ENCODE measurements at places on chromosomes 5 and 9. TPM values are rescaled to one million over a fixed set of nuclear protein-coding genes. Genes with fewer than 3 reads are reported as not detected.

Gene PCDHGA10
- 3.9 TPM for polyA plus RNA-seq

Gene ADGRV1
- polyA plus RNA-seq: 0.15 TPM

Gene RANBP17
- 10.5 TPM for polyA plus RNA-seq

Gene LCN1
- polyA plus RNA-seq: not detected

Gene BTNL3
- not detected for polyA plus RNA-seq

Gene AJM1
- 1.0 TPM for polyA plus RNA-seq

Gene HIGD2A
- 118 TPM for polyA plus RNA-seq

Gene TEX48
- polyA plus RNA-seq: not detected

Gene PGGT1B
- polyA plus RNA-seq: 2.1 TPM

Gene SPATA31D4
- polyA plus RNA-seq: not detected

Gene C5orf63
- 3.9 TPM for polyA plus RNA-seq

Gene HAPLN1
- polyA plus RNA-seq: 4.1 TPM

Gene GTF3C5
- polyA plus RNA-seq: 36.0 TPM

DNA sequence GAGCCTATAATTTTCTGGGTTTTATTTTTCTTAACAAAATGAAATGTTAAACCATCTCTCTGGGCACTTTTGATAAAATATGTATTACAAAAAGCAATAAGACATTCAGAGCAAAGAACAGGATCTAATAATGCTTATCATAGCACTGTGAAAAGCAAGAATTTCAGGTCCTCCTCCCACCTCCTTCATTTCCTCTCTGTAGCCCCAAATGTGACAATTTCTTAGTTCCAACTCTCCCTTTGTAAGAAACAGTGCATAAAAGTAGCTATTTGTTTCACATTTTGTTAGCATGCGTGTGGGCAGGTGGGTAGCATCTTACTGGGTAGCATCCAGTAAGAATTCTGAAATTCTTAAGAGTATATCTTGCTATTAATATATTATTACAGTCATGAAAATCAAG lies 130.9 kb upstream of the RASA1 start:
- no peak for DNase-seq

- no peak for DNase-seq
Observed at GRCh38 chr5:170986598-170986997, 124.8 kb downstream of the RANBP17 start.

DNA sequence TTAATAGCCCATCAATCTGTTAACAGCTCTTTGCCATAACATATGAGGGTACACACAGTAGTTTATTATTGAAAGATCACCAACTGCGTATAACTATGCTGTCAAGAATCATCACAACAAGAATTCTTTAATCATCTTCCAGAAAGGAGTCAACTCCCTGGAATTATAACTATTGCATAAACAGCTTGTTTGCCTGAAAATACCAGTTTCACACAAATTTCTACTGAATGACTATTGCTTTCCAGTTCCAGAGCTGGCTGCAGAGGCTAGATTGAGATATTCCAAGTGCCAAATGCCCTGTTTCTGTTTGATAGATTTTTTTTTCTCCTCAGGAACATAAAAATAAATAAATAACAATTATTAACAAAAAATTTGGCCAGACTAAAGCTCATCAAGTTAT lies 444.7 kb downstream of the TLE1 start:
- DNase-seq: no peak

GRCh38 chr5:150780187-150780692 lies 1.7 kb downstream of the SMIM3 start:
- peak; percentile 40 for DNase-seq

DNA sequence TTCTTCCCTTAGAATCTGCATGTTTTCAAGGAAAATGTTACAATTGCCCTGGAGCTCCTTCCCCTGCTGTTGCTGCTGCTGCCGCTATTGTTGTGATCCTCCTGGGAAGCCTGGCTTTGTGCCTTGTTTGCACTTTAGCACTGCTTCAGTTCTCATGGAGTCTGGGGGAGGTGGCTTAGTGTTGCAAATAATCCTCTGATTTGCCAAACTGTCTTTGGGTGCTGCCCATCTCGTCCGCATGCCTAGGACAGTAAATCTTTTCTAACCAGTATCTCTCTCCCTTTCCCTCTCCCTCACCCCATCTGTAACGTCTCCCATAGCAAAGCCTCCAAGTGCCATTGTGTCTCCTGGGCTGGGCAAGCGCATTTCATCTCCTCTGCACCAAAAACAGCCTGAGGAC lies 30.3 kb downstream of the FAM240B start:
- DNase-seq: no peak

- no peak for DNase-seq
Observed at GRCh38 chr9:90726215-90726614, 75.4 kb upstream of the SYK start.

- no peak for DNase-seq
Observed at GRCh38 chr9:108911820-108912219, 22.1 kb downstream of the ELP1 start.

DNA sequence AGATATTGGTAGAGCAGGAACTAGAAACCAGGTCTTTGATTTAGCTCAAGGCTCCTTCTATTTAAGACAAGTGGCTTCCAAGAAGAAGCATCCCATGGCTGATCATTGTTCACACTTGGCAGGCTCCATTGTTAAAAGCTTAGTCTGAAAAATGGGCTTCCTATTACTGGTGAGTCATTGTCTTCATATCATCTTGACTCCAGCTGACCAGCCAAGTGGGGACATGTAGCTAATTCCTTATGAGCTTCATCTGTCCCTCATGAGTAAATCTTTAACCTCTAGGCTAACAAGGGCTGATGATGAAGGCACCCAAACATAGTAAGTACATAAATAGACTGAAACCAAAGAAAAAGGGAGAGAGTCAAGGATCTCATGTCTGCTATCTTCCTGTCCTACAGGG lies 530.3 kb upstream of the KLF4 start:
- no peak for DNase-seq

GRCh38 chr9:137295238-137295811 lies 6.7 kb downstream of the NRARP start:
- DNase-seq: no peak

- DNase-seq: no peak
Observed at GRCh38 chr5:147939431-147940114, 33.2 kb upstream of the C5orf46 start.

DNA sequence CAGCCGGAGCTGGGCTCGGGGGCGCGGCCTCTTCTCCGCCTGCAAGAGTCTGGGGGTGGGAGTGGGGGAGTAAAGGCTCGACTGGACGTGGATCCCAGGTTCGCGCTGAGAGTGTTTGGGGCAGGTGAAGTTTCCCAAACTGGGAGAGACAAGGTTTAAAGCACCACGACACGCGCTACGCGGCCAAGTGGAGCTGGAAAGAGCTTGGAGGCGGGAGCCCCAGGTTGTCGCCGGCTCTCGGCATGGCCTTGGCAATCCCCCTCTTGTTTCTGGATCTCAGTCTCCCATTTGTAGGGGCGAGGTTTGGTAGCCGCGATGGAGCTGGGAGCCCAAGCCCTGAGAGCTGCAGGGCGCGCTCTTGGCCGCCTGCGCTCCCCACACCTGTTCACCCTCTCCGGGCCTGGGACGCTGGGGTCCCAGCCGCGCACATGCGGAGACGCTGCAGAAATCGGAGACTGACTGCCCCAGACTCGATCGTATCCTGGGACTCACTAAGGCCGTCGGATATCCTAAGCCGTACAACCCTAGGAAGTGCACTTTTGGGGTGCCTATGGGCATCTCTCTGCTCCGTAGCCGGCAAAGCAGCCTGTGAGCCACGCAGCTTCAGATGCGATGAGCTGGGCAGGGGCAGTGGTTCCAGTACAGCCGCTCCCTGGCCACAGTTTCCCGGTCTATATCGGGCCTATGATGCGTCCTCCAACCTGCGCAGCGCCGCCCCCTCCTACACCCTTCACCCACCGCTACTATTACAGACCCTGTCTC lies 937 bp downstream of the TMOD1 start:
- no peak for DNase-seq

GRCh38 chr9:101463397-101463796 lies 27.8 kb upstream of the ALDOB start:
- DNase-seq: no peak

DNA sequence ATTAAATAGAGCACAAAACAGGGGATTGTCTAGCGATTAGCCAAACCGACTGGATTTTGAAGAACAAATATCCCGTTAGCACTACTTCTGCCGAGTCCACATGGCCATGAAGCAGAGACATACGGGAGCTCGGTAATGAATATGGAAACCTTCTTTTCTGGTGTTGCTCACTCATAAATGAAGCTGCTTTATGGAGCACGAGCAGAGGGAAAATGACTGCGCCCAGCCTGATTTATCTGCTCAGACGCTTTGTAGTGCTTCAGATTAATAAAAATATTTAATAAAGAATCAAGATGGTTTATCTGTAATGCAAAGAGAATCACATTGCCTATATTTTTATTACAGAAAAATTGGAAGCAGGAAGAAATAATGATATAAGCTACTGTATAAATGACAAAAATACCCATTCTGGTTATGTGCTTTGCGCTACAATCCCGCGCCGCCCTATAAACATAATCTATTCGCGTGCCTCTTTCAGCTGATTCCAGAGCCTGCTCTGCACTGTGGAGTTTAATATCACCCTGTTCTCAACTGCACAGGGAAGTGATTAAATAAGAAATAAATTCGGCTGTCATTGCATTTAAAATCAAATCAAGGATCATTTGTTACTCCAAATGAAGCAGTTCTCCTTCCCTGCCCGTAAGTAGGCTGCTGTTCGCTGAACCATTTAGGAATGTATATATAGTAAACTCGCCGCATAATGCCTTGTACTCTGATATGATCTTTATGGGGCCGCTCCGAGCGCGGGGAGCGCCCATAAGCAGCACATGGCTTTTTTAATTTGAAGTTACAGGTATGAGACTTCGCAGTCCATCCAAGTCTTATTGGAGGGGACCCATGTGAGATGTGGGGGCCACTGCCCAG lies 22.3 kb upstream of the UBAC1 start:
- DNase-seq: no peak

DNA sequence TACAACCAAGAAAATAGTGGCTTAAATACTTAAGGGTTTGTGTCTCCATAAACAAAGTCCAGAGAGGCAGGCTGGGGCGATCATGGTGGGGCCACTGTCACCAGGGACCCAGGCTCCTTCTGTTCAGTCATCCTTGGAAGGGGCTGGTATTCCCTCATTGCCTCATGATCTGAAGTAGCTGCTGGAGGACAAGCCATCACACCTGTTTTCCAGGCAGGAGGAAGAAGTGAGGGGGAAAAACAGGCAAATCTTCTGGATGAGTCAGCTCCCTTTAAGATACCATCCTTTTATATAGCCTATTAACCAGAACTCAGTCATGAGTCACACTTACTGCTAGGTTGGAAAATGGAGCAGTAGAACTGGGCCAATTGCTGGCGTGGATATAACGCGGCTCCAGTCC lies 92.3 kb downstream of the DAP start:
- no peak for DNase-seq

DNA sequence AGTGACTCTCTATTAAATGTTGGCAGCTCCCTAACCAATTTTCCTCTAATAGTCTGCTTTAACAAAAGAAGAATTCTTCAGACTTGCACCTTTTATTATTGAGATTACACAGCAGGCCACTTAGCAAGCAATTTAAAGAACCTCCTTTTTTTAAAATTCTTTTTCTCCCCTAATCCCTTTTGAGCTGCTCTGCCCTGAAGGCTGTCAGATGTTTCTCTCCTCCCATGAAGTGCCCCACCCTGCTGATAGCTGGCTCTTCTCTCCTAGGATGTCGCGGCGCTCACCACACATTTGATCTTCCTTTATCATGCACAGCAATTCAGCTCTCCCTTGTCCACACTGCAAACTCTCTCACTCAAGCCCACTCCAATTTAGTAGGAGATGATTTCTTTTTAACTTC lies 1471.1 kb upstream of the ACO1 start:
- DNase-seq: no peak

DNA sequence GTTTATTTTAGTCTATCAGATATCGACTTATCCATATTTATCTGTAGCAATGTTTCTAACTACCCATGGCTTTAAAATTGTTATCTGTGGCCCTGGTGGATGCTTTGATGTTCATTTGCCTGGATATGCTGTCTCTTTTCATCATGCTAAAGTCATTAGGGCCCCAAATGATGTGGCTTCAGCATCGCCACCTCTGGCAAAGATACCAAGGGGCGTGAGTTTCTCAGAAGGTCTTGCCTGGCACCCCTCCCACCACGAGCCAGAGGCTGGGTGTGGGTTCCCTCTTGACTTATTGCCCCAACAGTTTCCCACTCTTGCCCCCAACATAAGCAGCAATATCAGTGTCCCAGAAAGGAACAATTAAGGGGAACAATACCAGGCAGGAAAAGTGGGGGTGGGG lies 5.4 kb downstream of the ROPN1L start:
- DNase-seq: no peak

DNA sequence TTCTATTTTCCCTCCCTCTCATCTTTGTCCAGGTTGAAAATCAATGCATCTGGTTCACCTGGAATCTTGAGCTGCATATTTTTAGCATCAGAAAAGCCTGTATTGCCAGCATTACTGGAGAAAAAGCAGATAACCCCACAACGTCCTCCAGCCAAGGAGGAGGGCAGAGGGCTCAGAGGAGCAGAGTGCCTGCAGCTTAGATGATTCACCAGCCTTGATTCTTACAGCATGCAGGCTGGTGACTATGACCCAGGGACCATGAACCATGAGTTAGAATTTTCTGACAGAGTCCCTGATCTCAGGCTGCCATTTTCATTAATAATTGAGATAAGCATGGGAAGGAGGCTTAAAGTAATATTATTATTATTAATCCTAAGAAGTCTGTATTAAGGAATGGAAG lies 278.2 kb downstream of the BRINP1 start:
- no peak for DNase-seq
